ENCODE measurements at places on chromosomes 4 and X. TPM values are rescaled to one million over a fixed set of nuclear protein-coding genes. Genes with fewer than 3 reads are reported as not detected.

- no peak for DNase-seq
Measured at GRCh38 chr4:111506706-111507105, 638.5 kb upstream of the FAM241A start.

GRCh38 chr4:62872856-62873255, 1536.4 kb downstream of the TECRL start:
- DNase-seq, result no peak

DNA sequence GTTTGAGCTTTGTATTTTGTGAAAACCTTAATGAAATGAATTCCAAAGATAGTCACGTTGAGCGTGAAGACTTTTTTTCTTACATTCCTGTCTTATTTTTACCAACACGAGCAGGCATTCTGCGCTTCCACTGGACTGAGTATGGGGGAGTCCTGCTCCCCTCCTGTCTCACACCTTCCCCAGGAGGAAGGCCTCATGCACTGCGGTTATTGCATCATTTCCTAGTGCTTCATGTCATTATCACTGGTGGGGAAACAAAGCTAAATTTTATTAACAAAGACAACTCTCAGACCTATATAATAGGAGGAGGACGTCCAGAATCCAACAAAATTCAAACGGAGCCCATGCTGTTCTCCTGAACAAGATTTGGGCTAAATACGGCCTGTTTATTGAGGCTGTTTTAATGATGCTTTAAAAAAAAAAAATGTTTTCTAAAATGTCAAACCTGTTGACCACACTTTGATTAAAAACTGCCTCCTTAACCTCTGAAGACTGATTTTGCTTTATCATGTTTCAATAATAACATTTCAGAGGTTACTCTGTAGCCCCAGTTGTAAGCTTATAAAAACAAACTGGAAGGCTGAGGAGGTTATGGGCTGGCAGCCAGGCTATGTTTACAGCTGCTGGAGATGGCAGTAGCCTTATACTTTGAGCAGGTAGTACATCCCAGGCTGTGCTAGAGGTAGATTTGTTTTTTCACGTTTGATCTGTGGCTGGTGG, 118.0 kb downstream of the SOWAHB start:
- no peak for DNase-seq

GRCh38 chr4:147736458-147736857, 4.6 kb downstream of the ARHGAP10 start:
- no peak for DNase-seq

DNA sequence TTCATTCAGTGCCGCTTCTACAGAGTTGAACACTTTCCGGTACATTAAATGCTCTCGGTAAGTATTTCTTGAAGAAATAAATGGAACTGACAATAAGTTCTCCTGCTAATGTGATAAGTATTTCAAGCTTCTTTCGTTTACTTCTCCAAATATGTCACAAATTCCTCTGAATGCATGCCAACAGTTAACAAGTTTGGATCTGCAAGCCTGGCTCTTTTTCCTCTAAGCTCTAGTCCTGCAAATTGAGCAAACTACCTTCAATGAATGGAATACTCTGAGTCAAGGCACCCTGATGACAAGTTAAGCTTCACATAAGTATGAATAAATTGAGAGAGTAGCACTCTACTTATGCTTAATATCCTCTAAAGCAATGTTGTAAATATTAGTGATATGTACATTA, 403.6 kb downstream of the PDGFC start:
- DNase-seq, result no peak

- no peak for DNase-seq
Measured at GRCh38 chr4:189305500-189305899, 635.2 kb upstream of the FRG1 start.

The FREM3 gene
- not detected for total RNA-seq

The ACE2 gene
- total RNA-seq, result 5.6 TPM

GRCh38 chr4:174860588-174860987, 31.5 kb upstream of the GLRA3 start:
- no peak for DNase-seq

The DDX53 gene
- not detected for total RNA-seq

DNA sequence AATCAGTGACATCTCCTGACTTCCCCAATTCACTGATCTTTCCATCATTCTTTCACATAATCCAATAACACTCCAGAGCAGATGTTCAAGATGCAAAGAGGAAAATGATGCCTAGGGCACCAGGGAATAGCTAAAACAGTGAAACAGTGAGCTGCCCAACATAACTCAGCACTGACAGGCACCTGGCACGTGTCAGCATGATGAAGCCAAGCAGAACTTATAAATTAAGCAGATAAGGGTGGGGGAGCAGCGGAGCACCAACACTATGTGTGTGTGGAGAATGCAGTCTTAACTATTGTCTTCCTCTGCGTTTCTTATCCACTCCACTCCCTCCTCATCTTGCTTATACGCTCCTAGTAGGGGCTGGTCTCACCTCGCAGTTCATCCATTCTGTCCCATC, 89.4 kb downstream of the AMMECR1 start:
- no peak for DNase-seq

DNA sequence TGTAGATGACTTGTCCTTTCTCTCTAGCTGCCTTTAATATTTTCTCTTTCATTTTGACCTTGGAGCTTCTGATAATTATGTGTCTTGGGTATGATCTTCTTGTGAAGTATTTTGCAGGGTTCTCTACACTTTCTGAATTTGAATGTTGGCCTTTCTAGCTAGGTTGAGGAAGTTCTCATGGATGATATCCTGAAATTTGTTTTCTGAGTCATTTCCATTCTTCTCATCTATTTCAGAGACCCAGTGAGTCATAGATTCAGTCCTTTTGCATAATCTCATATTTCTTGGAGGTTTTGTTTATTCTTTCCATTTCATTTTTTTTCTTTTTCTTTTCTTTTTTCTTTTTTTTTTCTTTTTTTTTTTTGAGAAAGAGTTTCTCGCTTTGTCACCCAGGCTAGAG, 585.7 kb upstream of the PABPC4L start:
- no peak for DNase-seq

GRCh38 chr4:1579001-1579900, 104.9 kb downstream of the FAM53A start:
- peak; percentile 58 for DNase-seq

The SGMS2 gene
- total RNA-seq, result 47.2 TPM

The KLHL8 gene
- 15.7 TPM for total RNA-seq

GRCh38 chrX:40173143-40174000, 75.6 kb upstream of the BCOR start:
- no peak for DNase-seq

The GAGE12J gene
- not detected for total RNA-seq

GRCh38 chrX:85244450-85245211, 840 bp downstream of the ZNF711 start:
- DNase-seq, result no peak

The HS6ST2 gene
- total RNA-seq, result 1.3 TPM

The UGT8 gene
- 14.9 TPM for total RNA-seq

DNA sequence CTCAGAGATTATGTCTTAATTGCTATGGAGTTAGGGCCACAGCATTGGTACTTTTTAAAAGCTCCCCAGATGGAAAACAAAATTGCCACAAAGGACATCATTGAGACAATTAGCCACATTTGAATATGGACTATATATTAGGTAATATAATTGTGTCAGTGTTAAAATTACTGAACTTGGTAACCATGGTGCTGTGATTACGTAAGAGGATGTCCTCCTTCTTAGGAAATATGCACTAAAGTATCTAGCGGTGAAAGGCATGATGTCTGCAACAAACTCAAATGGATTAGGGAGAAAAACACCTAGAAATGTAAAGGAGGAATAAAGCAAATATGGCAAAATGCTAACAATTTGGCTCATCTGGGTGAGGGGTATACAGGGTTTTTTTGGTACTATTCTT, 89.9 kb upstream of the PAK3 start:
- no peak for DNase-seq

- no peak for DNase-seq
Measured at GRCh38 chr4:153780876-153781275, 8.0 kb downstream of the SFRP2 start.

All from breast epithelium (tissue), 4 donors.